ENCODE measurements at places on chromosomes 5 and 9.

DNA sequence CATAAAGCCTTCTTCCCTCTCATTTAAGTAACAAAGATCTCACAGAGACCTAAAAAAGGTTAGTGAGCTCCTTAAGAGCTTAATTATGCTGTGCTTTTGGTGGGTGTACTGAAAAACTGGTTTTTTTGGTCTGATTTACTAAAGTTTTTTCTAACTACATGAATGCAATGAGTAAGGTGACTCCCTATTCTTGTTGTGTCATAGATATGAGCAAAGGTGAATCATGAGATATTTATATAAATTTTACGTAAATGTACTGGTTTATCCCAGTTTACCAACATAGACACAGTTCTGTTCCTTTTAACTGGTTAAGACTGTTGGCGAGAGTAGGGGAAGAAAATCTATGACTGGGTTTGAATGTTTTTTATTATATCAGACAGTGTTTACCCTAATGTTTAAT is 250.5 kb downstream of the NR2F1-AS1 start:
- no peak for DNase-seq

GRCh38 chr9:105871540-105871939 is 177.2 kb downstream of the TMEM38B start:
- DNase-seq = no peak

DNA sequence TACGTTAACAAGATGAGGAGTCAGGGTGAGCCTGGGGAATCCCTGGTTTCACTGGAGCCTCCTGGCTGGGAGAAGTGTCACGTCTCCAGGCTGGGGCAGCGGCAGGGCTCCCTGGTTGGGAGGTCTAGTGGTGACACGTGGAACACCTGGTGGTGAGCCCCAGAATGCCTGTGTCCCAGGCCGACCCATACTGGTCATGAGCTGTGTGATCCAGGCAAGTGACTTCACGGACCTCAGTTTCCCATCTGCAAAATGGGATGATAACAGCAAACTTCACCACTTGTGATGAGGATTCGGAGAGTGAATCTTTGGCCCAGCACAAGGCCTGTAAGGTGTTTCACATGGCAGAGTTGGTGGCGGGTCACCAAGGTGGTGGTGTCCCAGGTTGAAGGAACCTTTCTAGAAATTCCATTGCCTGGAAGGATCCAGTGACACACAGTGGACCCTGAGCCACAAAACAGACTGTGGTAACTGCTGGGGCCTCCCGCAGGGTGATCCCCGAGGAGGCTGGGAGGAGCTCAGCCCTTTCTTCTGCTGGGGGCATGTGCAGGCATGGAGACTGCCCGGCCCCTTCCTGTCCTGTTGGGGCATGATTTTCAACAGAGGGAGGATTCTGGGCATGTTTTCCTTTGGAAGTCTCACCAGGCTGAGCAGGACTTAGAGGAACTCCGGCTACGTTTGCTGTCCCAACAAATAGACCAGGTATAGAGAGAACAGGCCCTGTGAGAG is 153.9 kb upstream of the IER5L start:
- DNase-seq = no peak

DNA sequence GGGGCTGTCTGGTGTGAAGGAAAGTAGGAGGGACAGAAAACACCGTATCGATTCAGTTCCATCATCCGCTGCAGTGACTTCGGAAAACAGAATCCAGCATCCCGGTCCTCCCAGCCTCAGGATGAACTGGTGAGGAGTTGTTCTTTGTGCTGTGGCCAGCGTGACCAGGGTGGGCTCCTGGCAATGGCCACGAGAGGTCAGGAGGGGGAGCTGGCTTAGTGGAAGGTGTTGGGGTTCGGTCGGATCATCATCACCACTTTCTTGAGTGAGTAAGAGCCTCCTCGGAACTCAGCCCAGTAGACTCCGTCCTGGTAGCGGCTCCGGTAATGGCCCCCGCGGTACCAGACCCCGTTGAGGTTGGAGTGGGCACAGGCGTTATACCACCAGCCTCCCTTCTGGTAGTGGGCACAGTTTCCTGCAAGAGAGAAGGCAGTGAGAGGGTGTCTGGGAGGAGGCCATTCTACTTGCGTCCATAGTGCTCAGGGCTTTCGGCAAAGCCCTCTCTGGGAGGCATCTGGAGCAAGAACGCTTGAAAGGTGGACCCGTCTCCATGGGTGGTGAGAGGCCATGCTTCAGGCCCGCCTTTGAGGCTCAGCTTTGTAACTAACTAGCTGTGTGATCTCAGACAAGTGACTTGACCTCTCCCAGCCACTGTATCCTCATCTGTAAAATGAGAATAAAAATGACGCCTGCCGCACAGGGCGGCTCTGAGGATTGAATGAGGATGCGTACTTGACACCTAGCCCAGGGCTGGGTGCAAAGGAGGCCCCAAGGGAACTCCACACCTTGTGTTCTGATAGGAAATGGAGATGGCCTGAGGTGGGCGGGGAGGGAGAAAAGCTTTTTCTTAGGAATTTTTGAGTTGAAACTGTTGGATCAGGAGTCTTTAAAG is 33.5 kb downstream of the ANGPTL2 start:
- DNase-seq = no peak

- no peak for DNase-seq
Observed at GRCh38 chr9:124969401-124969800, 28.5 kb upstream of the GOLGA1 start.

DNA sequence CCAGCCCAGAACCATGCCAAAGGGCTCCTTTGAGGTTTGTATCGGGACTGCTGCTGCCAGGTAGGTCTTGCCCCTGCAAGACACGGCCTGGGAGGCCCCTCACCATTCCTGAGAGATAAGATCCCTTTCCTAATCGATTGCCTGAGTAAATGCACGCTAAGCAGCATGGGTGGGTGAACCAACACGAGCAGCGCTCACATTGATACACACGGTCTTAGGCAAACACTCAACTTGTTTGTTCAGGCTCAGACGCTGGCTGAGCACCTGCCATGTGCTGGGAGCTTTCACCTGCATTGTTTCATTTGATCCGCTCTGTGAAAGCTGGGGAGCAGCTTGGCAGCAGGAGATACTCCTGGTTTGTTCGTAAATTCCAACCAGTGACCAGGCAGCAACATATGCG is 76.9 kb upstream of the NEURL1B start:
- no peak for DNase-seq

DNA sequence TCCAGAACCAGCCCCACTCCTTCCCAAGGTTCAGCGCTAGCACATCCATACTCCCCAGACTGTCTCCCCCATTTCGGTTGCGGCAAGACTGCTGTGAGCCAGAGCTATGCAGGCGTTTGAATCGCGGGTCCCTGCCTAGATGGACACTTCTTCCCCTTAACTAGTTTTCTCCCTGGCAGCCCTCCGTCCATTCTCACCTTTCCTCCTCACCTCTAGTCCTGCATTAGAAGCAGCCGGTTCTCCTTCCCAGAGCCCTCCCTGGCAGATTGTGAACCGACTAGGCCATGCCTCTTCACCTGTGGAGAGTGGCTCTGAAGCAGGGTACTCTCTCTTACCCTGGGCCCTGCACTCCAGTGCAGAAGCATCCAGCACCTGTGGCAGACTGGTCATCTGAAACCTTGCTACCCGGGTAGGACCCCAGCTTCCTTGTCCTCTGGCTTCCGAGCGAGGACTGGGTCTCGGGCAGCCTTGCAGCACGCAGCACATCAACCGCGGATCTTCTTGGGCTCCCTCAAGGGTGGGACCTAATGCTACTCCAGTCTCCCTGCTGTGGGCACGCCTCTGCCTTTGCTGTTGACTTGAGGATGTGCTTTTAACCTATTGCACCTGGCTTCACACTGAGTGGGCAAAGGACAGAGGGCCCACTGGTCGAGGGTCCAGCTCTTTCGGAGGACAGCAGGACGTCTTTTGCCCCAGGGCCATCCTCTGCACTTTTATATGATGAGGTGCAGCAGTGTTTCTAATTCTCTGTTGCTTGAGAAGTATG is 183.6 kb downstream of the AOPEP start:
- no peak for DNase-seq

DNA sequence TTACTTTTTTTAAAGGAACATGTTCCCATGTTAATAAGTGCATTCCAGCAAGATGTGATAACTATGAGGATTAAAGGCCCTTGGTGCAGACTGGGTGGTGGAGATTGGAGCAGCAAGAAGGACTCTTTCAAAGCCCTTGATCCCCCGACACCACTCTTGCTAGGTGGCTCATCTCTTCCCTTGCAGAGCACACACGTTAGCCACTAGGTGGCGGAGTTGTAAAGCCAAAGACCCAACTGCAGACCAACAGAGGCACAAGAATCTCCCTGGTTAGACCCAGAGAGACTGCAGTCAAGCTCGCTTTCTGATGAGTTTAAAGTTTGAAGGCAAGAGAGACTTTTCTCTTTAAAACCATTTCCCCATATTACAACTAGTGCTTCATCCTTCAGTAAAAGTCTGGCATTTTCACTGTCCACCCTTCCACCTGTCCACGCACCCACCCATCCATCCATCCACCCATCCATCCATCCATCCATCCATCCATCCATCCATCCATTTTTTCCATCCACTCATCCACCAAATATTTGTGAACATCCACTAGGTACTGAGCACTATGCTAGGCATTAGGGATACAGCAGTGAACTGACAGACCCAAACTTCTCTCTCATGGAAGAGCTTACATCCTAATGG is 226.9 kb downstream of the MSX2 start:
- DNase-seq = peak; percentile 30

DNA sequence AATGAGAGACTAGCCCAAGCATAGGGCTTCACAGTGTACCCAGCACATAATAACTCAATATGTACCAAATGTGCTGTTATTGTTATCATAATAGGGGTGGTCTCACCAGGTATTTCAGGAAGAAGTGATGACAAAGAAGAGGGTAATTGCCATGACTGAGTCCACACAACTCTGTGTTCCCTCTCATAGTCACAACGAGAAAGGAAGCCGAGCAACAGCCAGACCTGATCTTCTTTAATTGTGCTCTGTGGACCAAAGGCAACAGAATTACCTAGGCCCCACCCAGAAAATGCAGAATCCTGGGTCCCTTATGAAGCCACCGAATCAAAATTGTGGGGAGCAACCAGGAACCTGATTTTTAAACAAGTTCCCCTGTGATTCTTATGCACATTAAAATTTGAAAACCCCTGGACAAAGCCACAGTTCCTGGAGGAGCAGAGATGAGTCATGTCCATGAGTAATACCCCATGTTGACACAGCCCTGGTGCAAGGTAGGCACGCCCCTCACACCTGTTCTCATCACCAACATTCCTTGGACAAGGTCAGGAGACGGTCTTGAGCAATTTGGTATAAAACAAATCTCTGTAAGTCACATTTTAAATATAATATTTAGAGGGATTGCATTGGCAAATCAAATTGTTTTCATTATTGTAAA is 5.2 kb downstream of the FGF1 start:
- no peak for DNase-seq

DNA sequence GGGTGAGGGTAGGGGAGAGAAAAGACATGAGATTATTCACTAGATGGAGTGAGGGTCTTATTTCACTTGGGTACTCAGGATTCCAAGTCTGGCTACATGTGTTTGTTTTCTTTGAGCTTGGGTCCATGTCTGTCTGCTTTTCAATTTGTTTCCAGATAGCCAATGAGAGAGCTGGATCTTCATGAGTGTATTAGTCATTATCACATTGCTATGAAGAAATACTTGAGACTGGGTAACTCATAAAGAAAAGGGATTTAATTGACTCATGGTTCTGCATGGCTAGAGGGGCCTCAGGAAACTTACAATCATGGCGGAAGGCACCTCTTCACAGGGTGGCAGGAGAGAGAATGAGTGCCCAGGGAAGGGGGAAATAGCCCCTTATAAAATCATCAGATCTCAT is 196.8 kb upstream of the TRIM32 start:
- DNase-seq = no peak

DNA sequence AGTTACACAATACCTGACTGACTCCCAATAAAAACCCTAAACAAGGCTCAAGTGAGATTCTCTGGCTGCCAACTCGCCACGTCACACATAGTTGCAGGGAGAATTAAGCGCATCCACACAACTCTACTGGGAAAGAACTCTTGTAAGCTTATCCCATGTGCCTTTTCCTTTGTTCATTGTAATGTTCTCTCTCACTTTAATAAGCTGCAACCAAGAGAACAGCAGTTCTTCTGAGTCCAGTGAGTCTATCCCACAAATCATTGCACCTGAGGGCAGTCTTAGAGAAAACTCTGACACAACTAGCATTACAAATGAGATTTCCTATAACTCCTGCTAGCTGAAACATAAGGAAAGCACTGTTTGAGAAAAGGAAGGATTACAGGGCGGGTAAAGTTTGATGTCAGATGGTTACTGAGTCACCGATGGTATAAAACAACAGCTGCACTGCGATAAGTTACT is 27.4 kb downstream of the CENPK start:
- DNase-seq = no peak

DNA sequence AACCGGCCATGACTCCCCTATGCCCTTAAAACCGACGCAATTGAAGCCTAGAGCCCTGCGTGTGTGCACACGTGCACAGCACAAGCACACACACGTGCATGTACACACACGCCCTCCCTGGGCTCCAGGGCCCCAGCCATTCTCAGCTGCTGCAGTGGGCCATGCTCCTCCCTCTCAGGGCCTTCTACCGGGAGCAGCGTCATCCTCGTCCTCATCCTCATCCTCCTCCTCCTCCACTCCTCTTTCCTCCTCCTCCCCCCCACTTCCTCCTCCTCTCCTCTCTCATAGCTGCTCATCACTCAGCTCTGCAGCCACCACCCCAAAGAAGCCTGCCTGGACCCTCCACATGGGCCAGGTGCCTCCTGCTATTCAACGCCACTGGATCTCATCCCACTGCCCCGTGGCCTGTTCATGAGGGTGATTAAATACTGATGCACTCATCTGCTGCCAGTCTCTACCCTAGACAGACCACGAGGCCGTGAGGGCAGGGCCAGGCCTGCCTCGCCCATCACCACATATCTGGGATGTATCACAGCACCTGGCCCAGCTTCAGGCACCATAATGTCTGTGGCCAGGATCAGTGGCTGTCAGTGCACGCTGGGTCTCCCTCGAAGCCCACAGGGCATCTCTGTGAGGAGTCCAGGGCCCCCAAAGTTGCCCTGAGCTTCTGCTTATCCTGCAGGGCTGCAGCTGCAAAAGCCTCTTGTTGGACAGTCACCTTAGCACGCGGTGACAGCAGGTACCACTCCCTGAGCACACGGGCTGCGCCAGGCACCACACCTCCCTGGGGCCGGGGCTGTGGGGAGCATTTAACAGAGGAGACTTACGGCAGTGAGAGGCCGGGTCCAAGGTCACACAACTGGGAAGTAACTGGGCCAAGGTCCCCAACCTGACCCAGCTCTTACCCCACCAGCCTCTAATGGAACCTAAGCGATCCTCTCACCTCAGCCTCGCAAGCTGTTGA is 9.8 kb downstream of the FAM78A start:
- peak; percentile 32 for DNase-seq

DNA sequence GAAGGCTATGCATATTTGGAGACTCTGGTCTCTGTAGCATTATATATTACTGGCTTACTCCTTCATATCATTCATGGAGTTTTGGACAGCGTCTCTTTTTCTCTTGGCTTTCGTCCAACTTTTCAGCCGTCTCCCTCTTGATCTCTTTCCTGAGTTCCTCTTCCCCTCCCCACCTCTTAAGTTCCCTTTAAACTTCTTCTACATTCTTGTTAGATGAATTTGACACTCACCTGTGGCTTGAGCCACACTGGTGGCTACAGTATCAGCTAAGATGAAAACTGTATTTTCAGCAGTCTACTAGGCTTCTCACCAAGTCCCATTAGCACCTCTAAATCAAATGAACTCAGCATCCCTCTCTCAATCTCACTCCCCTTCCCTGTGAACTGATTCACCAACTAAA is 128.1 kb downstream of the STARD4 start:
- DNase-seq = no peak

GRCh38 chr5:31442058-31442745 is 89.7 kb downstream of the DROSHA start:
- no peak for DNase-seq

- no peak for DNase-seq
Observed at GRCh38 chr5:103657301-103657700, 94.7 kb upstream of the NUDT12 start.

Data from stimulated activated CD8-positive, alpha-beta memory T cell treated with anti-CD3 and anti-CD28 coated beads, Interleukin-2, amount 100 ng/mL, for 48 hours (primary cell).